ENCODE measurements at places on chromosomes 7 and 10.

DNA sequence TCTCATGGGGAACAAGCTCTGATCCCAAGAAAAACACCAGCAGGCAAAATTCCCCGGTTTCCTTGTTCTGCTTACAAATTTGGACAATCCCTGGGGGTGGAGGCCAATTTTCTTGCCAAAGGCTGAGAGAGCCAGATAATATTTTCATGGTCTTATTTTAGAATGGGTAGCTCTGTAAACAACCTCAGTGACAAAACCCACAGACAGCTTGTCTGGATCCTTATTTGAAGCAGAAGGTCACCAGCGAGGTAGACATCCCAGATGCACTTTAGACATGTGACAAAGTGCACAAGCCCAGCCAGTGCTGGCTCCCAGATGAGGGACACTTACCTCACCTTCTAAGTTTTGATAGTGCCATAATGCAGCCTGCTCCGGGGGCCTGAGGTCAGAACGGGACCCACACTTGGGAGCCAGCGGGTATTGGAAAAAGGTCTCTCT, 102.6 kb upstream of the DDC start:
- DNase-seq, result no peak

GRCh38 chr10:70101668-70102067, 31.0 kb downstream of the AIFM2 start:
- DNase-seq, result no peak

GRCh38 chr7:27513885-27514284, 148.8 kb downstream of the HIBADH start:
- no peak for DNase-seq

GRCh38 chr10:70053841-70054288, 1.2 kb downstream of the MACROH2A2 start:
- no peak for DNase-seq

DNA sequence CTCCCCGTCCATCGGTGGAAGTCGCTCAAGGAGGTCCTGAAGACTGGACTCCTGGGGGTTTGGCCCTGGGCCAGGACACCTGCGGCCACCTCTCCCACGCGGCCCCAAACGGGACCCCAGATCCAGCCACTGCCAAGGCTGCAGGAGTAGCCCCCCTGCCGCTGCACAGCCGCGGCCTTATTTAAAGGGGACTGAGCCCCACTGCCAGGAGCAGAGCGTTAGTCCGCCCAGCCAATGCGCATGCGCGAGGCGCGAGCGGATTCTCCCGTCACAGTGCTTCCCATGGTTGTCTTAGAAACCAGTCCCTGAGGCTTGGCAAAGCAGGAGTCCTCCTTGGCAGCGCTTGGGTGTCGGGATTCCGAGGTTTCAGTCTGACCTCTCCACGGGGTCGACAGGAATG, 320.0 kb downstream of the ZNF716 start:
- DNase-seq, result no peak

DNA sequence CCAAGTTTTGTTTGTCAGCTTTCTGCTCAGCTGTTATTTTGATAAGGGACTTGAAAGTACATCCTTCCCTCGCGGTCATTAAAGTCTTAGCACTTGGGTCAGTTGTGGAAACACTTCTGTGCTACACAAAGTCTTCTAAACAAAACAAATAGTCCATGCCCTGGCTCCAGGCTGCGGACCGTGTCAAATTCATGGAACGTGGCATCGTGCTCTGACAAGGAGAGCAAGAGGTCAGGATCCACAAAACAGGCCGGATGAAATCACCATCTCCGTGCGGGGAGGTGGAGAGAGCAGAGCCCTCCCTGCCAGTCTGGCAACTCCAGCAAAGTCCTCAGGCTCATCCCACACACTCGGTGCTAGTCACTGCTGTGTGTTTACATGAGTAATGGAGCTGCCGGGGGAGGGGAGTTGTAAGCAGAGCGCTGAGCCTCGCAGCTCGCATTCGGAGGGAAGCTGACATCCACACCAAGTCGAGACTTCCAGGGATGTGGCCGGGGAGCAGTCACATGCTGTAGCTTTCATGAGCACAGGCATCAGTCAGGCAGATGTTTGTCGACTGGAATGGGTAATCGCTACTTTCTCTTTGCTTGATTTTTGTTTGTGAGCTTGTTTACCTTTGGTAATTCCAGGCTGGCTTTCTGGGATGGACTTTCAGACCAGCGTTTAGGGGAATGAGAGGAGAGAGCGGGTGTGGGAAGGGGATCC, 147.6 kb downstream of the ARID5B start:
- DNase-seq, result no peak

DNA sequence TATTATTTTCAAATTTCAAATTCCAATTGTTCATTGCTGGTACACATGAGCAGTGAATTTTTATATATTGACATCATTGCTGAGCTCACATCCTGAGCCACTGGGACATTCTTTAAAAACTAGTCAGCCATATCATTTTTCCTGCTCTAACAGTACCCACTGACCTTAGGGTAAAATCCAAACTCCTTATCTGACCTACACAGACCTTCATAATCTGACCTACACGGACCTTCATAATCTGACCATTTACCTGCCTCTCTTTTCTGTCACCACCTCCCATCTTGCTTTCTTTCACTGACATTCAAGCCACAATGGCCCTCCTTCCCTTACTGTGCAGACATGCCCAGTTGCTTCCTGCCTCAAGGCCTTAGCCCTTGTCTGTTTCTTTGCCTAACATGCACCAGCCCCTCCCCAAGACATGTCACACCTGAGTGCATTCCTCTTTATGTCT, 16.1 kb upstream of the CUZD1 start:
- DNase-seq, result no peak

- DNase-seq, result no peak
Measured at GRCh38 chr7:81886211-81886764, 116.4 kb upstream of the HGF start.

DNA sequence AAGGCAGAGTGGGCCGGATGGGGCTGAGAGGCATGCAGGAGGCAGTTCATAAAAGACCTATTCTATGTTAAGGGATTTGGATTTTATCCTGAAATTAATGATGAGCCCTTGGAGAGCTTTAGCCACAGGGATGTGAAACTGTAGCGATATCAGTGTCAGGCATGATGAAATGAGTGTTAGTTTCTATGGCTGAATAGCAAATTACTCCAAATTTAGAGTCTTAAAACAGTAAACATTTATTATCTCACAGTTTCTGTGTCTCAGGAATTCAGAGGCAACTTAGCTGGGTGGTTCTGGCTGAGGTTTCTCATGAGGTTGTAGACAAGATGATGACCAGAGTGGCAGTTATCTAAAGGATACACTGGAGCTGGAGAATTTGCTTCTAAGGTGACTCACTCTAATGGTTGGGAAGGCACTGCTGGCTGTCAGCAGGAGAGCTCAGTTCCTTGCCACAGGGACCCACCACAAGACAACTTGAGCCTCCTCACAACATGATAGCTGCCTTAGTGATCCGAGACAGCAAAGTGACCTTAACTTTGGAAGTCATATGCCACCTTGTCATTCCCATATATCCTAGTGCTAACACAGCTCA, 36.7 kb upstream of the SFTPD start:
- no peak for DNase-seq

DNA sequence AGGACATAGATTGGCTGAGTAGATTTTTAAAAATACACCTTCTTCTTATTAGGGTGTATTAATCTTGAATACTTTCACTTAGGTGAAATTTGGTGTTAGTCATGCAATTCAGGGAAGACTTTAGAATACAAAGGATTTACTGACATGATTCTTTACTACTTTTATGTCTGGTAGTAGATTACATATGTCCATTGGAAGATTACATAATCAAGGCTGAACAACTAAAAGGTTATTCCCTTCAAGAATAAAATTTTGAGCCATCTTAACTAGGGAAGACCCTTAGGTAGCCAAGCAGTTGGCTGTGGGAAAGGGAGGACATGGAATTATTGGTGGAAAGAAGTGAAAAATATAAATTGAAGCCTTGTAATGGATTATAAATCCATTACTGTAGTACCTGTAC, 165.0 kb downstream of the ITGB1 start:
- DNase-seq, result no peak

DNA sequence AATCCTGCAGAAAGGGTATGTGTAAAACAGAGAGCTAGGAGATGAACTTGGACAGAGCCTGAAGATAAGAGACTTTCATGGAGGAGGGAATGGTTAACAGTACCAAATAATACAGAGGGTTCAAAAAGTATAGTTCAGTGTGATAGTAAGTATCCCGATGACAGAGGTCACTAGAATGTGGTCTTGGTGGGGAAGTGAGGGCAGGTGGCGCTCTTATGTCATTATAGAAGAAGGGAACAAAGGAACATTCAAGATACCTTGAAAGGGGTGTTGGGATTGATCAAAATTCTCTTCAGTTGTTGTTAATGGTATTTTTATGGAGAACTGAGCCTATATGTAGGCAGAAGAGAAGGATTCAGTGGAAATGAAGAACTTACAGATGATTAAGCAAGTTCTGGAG, 312.5 kb downstream of the SUGCT start:
- DNase-seq, result no peak

- peak; percentile 3 for DNase-seq
Measured at GRCh38 chr7:150323682-150324372, 482 bp upstream of the ACTR3C start.

GRCh38 chr7:147990942-147991341, 599.6 kb upstream of the C7orf33 start:
- DNase-seq, result no peak

DNA sequence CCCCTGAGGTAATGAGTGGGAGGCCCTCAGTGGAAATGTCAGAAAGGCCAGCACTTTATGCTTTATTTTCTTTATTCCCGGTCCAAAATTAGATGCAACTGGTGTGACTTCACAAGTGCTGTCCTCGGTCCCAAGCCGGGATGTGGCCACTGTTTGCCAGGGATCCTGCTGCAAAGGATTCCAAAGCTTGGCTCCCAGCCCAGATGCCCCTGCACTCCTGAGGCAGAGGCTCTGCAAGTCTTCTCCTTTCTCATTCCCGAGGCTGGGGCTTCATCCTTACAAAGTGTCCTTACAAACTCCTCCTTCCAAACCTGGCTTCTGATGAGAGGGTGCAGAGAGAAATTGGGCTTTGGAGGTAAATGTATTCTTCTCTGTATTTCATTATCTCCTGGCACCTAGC, 544.3 kb upstream of the DPP6 start:
- no peak for DNase-seq

DNA sequence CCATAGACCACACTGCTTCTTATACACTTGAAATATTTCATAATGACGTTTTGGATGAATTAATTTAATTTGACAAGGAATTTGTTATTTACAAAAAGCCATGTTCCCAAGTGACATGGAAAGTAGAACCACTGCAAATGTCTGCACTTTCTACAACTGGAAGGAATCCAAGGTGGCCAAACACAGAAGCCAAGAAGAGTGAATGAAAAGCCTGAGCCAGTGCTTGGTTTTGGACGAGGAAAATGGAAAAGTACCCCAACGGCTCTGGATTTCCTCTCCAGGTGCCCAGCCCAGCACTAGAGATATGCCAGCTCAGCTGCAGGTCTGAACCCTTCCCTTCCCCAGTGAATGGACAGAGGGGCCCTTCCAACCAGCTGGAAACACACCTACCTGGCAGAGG, 279.4 kb downstream of the TNS3 start:
- no peak for DNase-seq

- no peak for DNase-seq
Measured at GRCh38 chr10:86952106-86952505, 5.3 kb downstream of the MMRN2 start.

DNA sequence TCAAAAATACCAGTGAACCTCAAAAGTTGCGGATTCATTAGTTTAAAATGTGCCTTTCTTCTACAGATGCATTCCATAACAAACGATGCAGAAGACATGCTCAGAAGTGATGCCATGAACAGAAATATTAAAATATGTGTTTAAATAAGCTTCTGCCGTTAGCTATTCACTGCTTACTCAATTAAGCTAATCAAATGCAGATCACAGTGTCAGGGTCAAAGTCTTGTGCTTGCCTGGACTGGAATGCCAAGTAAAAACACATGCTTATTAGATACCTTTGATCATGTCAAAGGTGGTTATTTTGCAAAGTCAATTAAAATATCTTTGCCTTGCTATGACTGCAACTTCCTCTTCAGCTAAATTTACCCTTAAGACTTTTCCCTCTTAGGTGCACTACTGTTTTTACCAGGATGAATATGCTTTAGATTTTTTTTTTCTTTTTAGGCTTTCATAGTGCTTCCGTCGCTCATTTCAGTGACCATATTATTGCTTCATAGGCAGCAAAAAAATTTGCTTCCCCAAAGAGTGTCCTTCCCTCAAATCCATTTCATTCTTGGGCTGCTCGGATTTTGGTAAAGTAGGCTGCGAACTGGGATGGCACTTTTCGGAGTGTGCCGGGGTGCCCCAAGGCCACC, 905 bp downstream of the ASB13 start:
- peak; percentile 48 for DNase-seq

GRCh38 chr10:26931223-26931622, 70.5 kb upstream of the ABI1 start:
- DNase-seq, result no peak

DNA sequence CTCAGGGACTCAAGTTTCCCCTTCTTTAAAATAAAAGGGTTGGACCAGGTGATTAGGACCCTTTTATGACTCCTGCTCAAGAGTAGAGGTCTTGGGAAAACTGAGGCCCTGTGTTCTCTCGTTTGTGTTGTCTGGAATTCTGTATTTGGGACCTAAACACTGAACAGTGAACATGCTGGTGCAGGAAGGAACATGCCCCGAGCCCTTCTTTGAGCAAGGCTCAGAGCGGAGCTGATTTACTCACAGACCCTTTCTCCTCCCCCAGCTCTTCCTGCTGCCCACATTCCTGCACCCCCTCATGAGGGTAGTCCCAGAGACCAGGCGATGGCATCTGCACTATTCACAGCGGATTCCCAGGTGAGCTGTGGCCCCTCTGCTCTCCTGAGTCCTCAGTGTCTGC, 14.2 kb downstream of the ZKSCAN1 start:
- no peak for DNase-seq

GRCh38 chr7:880450-880849, 4.1 kb downstream of the GET4 start:
- DNase-seq, result no peak

GRCh38 chr10:130905386-130905785, 406.1 kb downstream of the TCERG1L start:
- DNase-seq, result no peak

DNA sequence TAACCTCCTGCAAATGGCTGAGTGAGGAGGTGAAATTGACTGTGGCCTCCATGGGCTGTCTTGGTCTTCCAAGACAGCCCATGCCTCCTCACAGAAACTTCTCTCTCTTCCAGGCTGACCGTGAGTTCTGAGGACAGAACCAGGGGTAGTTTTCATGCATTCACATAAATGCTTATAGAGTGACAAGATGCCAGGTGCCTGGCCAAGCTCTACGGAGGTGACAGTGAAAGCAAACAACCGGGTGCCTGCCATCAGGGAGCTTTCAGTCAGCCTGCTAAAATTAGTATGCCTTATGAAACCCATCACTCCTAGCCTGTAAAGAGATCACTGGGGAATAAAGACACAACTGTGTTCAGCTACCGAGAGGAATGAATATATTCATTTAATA, 919 bp upstream of the RHOBTB1 start:
- no peak for DNase-seq

DNA sequence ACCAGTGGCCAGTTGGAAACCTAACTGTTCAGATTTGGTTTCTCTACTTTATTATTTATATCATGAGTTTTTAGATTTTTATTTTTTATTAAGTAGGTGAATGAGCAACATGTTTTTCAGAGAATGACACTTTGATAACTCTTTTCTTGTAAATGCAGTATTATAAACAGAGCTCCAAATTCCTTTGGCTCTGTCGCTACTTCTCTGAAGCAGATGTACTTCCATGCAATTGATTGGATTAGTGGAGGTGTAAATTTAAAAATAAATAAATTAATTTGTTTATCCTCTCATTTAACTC, 34.3 kb upstream of the ICA1 start:
- no peak for DNase-seq
